ENCODE measurements at places on chromosomes 5 and 9.

GRCh38 chr5:149959406-149960236 is 937 bp upstream of the SLC26A2 start:
- DNase-seq, result peak; percentile 50

- no peak for DNase-seq
These were observed 23.3 kb downstream of the CSF2 start for GRCh38 chr5:132096904-132097303.

DNA sequence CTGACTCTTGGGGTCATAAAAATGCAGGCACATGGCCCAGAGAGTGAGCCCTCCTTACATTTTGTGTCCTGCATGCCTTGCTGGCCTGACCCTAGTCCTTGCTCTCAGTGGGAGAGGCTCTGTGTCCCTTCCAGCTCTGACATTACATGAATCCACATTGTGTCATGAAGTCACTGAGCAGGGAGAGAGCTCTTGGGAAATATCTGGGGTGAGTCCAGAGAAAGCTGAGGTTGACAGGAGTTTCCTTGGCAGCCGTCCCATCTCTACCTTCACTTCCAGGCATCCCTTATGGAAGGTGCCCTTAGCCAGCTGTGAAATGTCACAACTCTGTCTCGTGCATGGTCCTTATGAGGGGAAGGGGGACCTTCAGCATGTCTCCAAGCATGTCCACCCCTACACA is 41.0 kb downstream of the FAT2 start:
- no peak for DNase-seq

DNA sequence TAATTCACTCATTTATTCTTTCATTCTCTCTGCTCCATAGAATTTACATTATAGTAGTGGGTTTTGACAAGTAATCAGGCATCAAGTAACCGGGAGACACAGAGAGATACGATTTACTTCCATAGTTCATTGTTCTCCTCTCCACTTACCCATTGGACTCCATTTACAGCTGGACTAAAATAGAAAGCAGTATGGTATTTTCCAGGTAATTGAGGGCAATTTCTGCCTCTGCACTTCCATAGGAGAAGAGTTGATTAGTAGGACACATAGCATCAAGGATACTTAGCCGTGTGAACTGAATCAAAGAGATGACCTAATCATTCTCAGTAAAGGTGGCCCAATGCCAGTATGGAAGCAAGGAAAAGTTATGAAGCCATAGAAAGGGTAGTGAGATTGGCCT is 244.4 kb downstream of the COX7C start:
- DNase-seq, result no peak

DNA sequence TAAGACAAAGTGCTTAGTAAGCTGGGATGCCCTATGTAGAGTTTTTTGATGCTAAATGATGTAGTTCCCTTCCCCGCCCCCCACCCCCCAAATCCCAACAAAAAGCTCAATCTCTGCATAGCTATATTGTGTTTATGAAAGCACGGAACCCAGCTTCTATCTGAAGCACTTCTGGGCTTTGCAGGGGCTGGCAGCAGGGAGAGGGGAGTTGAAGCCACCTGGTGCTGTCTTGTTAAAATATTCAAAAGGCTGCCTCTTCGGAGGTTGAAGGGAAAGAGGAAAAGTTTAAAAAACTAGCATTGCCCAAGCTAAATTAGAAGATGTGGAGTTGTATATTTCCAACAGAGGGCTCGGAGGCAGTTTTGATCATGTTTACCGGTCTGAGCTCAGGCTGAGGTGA is 5.0 kb upstream of the TNC start:
- DNase-seq, result no peak

DNA sequence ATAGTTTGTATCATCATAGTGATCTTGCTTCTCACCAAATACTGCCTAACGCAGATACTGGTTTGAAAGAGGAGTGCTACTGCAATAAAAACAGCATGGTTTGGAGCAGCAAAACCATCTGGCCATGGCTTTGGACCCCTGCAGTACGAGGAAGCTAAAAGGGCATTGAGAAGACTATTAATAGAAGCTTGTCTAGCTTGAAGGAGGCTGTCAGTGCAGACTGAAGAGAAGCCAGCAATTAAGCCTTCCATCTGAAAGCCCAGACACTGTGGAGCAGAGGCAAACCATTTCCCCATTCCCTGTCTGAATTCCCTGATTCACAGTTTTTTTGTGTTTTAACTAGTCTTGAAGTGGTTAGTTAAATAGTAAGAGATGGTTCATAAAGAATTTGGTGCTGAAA is 281.6 kb downstream of the PTPRD start:
- DNase-seq, result no peak

GRCh38 chr5:154209591-154210081 is 19.1 kb downstream of the GALNT10 start:
- DNase-seq, result no peak

DNA sequence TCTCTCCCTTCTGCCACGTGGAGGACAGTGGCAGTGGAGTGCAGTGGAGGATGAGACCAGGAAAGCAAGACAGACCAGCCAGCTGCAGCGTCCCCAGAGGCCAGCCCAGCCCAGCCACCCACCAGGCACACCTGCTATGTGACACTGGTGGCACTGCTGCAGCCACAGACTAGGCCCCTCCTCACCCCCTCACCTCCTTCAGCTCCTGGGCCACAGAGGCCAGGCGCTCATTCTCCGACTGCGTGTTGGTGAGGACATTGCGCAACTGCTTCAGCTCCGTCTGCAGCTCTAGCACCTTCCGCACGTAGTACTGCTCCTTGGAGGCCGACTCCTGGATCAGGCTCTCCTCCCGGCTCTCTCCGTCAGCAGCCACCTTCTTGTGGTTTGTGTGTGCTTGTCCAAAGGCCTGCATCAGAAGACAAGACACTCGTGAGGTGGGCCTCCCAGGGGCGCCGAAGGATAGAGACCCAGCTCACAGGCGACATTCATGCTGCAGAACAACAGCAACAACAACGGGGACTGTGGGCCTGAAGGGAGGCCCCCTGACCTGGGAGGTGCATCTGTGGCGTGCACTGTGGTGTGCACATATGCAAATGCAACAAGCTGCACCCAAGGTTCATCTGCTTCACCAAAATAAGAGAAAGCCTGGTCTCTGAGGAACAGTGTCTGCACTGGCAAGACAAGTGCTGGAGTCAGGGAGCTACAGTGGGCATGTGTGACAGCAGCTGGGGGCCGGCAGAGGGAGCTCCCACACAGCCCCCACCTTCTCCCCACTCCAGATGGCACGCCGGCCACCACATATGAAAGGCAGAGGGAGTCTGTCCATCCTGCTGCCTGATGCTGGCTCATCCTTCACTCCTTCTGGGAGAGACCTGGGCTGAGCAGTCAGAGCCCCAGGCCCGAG is 35.5 kb downstream of the BICD2 start:
- no peak for DNase-seq

DNA sequence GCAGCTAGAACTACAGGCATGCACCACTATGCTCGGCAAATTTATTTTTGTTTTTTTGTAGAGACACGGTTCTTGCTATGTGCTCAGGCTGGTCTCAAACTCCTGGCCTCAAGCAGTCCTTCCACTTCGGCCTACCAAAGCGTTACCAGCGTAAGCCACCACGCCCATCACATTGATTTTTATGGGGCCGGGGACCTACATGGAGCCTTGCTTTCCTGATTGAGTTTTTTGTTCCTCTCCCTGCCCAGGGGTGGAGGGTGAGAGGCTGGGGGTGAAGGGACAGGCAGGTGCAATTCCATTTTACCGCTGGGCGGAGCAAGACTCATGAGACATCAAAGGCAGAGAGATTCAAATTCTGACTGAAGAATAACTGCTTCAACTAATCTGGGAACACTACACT is 1.9 kb downstream of the ALDH1B1 start:
- no peak for DNase-seq

GRCh38 chr9:34869390-34869789 is 88.7 kb upstream of the PHF24 start:
- DNase-seq, result no peak

DNA sequence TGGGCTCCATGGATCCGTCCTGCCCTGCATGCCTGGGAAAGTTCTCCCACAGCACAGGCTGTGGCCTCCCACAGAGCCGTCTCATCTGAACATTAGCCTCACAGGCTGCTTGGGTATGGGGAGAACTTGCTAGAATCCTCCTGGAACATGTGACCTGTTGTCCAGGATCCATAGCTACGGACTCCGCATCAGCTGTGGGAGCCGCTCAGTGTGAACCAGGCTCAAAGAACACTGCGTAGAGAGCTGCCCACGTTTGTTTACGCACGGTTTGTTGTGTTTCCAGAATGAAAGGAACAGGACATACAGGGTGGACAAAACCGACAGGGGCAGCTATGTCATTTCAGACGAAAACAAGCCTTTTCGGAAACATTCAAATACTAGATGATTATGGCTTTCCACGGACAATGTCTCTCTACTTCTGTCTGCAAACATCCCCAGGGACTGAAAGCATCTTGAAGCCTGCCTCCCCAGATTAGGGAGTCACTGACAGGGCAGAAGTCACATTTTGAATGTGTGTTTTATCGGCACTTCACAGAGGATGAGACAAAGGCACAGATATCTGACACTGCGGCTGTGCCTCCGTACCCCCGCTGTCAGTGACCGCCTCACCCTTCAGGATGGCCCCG is 390.3 kb downstream of the GADD45G start:
- DNase-seq, result no peak

- DNase-seq, result no peak
These were observed 77.2 kb downstream of the ADCY2 start for GRCh38 chr5:7473115-7473514.

- no peak for DNase-seq
These were observed 5.6 kb upstream of the CAMK2A start for GRCh38 chr5:150295172-150295634.

- no peak for DNase-seq
These were observed 622 bp upstream of the ISL1 start for GRCh38 chr5:51382521-51383130.

DNA sequence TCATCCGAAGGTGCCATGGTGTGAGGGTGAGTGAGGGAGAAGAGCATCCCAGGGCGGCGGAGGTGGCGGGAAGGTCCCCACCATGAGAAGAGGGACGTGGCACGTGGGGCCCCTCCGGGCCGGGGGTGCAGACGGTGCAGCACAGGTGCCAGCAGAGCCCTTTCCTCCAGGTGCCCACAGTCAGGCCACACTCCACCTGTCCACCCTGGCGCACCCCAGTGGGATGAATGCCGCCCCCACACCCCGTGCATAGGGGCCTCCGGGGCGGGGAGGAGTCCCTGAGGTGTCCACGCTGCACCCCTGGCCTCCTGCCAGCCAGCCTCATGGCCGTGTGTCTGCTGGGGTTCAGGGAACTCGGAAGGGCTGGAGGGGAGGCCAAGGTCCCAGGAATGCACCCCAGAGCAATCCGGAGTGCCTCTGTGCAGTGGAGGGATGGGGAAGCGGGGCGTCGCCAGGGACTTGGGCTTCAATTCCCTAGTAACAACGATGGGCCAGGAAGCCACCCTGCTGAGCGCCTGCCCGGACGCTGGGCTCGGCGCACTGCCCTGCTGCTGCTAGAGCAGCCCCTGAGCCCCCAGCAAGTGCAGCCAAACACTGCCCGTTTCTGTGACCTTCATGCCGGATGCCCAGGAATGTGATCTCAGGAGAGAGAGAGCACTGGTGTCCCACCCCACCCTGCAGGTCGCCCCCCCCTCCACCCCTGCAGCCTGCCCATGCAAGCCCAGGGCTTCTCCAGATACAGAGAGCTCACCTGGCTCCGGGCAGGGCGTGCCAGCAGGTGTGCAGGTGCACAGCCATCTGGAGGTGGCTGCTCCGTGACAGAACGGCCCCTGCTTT is 8.8 kb upstream of the NACC2 start:
- DNase-seq, result no peak

GRCh38 chr5:101663543-101663942 is 632.5 kb downstream of the SLCO4C1 start:
- DNase-seq, result no peak

DNA sequence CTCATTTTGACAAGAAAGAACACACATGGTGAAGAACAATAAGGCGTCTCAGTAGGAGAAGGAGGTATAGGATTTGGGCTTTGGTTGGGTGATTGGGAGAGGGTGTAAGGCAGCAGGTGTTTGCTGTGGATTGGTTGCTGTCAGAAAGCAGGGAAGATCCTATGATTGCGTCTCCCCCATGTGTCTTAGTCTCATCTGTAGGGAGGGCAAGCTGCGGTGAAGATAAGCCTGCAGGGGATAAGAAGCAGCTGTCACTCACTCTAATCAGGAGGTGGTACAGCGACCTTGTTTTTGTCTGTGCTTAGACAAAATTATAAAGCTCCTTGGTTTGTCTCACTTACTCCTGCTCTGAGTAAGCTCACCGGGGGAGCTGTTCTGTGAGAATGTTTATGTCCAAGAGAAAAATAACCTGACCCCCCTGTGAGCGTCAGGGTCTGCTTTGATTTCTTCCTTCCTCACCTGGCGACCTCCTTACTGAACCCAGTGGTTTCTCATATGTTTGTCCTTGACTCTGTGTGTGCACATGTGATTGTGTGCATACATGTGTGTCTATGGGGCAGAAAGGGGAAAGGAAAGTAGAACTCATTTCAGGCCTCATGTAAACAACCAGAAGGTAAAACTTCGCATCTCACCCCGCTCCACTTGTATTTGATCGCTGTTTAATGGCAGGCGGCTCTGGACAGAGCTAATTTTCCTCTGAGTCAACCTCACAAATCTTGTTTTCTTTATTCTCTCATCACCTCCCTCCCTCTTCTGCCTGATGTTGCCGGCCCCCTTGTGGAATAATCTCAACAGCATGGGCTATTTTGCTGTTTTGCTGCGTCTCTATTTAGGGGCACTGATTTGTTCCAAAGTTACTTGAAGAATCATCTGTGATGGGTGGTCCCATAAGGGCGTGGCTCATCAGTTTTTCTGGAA is 105.6 kb downstream of the TENT4A start:
- DNase-seq, result no peak

GRCh38 chr9:129774791-129775447 is 22.1 kb upstream of the PTGES start:
- no peak for DNase-seq

GRCh38 chr5:135710045-135710675 is 124.3 kb upstream of the SLC25A48 start:
- no peak for DNase-seq

DNA sequence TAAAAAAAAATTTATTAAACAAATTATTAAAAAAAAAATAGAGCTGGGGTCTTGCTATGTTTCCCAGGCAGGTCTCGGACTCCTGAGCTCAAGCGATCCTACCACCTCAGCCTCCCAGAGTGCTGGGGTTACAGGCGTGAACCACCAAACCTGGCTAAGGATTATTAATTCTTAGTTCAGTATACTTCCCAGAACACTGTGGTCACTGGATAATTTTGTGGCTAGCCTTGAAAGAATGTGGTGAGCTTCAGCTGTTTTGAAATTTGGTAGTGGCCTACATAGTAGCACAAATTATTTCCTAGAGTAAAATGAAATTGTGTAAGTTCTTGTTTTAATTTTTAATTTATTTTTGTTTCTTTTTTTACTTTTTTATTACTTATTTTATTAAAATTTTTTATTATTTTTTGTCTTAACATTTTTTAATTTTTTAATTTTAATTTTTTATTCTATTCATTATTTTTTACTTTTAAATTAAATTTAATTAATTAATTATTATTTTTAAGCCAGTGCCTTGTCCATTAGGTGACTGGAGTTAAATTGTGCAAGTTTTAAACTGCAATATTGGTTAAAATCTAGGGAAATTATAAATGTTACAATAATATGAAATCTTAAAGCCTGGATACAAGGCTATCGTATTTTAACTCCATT is 23.0 kb downstream of the ARRDC3 start:
- DNase-seq, result no peak

- no peak for DNase-seq
These were observed 71.3 kb downstream of the RASEF start for GRCh38 chr9:82991671-82992070.
